ENCODE measurements at places on chromosomes 5 and 9.

DNA sequence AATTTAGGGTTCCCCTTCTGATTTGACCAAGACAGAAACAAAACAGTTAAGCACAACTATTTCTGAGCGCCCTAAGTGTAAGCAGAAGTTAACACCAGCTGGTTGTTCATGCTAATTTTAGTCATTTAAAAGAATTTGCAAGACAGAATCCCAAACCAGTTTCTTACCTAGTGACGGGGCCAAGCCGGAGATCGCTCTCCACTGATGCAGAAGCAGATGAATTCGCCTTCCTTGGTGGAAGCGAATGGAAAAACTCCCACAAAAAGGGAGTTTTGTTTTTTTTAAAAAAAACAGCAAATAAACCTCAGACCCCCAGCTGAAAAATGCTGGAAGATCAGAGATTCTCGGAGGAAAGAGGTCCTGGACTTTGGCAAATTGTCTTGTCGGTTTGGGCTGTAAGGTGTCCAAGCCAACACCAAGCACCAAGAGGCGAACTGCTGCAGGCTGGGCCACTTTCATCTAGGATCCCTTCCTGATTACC lies 47.4 kb upstream of the GLDC start:
- DNase-seq, result no peak

GRCh38 chr9:79975621-79976256 lies 404.0 kb downstream of the TLE4 start:
- no peak for DNase-seq

- no peak for DNase-seq
Observed at GRCh38 chr5:23208959-23209431, 298.4 kb upstream of the PRDM9 start.

GRCh38 chr9:121298689-121299466 lies 30.9 kb downstream of the GSN start:
- DNase-seq, result no peak

DNA sequence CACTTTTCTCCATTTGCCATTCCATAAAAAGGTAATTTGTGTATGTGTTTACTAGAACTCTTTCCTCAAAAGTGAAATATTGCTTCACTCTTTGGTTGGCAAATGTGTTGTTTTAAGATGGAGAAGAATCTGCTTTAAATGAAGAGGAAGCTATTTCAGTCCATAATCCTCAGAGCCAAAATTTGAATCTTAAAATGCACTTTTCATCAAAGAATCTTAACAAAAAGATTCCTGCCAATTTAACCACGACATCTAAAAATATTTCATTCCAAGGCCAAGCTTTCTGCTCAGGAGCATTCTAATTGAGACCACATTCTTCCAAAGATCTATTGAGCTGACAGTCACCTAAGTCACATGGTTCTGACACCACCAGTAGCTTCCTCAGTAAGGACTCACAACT lies 7.5 kb downstream of the GABRB2 start:
- no peak for DNase-seq
